Fibroblast of pulmonary artery (primary cell): ENCODE measurements at places on chromosomes 1 and 21.

GRCh38 chr1:236864211-236864610 lies 69.1 kb downstream of the MTR start:
- no peak for DNase-seq

DNA sequence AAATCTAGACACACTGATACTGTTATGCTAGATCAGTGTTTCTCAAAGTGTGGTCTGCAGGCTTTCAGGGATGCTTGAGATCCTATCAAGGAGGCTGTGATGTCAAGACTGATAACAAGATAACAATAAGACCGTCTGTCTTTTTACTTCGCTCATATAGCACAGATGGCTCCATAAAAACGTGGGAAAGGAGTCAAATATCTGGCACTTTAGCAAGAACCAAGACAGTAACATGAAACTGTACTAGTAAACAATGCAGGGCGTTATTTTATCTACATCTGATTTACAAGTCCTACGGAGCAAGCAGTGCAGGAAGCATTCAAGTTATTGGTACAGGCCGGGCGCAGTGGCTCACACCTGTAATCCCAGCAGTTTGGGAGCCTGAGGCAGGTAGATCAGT lies 3.6 kb upstream of the SPRR3 start:
- DNase-seq = no peak

GRCh38 chr1:89476072-89476471 lies 48.6 kb upstream of the LRRC8B start:
- DNase-seq = no peak

GRCh38 chr1:117215733-117216462 lies 5.2 kb upstream of the VTCN1 start:
- no peak for DNase-seq

DNA sequence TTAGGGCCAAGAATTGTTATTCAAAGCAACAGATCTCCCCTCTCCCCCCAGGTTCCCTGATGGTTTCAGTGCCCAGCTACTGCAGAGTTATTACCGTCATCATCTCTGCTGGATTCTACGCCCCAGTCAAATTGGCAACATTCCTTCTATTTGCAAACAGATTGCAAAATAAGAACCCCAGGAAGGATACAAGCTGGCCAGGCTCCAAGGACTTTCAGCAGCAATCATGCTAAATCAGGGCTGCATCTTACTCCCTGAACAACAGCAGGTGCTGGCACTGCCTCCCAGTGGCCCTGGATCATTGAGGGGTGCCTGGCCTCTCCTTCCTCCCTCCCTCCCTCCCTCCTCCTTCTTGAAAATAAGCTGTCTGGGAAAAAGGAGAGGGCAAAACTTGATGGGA lies 521.6 kb upstream of the BEND5 start:
- no peak for DNase-seq
